ENCODE measurements at places on chromosomes 6 and 20. TPM values are rescaled to one million over a fixed set of nuclear protein-coding genes. Genes with fewer than 3 reads are reported as not detected.

DNA sequence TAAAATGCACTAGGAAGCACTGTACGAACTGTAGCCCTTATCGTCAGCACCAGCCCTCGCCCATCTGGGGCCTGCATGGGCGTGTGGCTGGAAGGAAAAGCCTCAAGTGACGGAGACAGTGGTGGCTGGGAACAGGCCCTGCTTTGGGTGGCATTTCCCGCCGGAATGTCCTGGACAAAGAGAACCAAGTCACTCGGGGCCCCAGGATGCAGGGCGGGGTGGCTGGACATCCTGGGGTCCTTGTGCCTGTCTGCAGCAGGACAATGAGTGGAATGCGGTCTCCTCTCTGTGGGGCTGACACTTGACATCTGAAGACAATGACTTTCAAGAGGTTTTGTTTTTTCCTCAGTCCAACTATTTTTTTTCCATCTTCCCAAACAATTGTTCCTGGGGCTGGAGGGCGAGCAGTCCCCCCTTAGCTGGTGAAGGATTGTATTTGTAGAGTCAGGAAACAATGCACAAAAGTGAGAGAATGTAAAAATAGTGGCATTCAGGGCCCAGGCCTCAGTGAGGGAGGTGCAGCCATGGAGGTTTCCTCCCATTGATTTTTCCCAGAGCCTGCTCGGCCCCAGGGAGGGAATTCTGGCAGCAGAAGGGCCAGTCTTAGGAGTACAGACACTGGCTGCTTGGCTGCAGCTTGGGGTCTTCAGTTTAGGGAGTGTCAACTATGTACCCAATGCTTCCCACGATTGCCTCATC lies 64.4 kb downstream of the PREX1 start:
- DNase-seq = no peak

GRCh38 chr6:149729824-149730223 lies 11.9 kb upstream of the LATS1 start:
- DNase-seq = no peak

Gene TAAR5
- not detected for total RNA-seq

Gene RALY
- total RNA-seq = 120 TPM

- DNase-seq = no peak
Measured at GRCh38 chr6:134421501-134421900, 103.6 kb upstream of the SGK1 start.

GRCh38 chr6:131225959-131226358 lies 90.7 kb downstream of the AKAP7 start:
- no peak for DNase-seq

DNA sequence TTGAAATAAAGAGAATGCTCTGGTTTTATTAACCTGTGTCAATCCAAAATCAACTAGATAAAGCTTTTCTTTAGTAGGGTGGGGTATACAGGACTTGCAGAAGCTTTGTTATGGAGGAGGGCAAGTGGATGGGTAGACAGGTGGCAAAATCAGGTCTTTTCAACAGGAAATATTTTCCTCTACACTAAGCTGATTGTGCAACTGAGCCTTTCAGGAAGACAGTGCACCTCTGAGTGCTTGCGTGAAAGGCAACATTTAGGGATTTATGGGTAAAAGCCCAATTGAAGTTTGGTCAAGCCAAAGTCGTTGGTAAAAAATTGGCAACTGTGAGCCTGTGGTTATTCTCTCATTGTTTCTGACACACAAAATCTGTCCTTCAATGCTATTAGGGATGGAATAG lies 23.8 kb upstream of the TUBB2A start:
- no peak for DNase-seq

Gene NOTCH4
- total RNA-seq = not detected

Gene SEMG1
- not detected for total RNA-seq

Gene KIF13A
- 33.5 TPM for total RNA-seq

Gene RFX6
- total RNA-seq = not detected

Gene MYL9
- total RNA-seq = 4.3 TPM

- DNase-seq = no peak
Measured at GRCh38 chr20:46118481-46119020, 437 bp downstream of the CD40 start.

Gene EYS
- 1.6 TPM for total RNA-seq

- DNase-seq = no peak
Measured at GRCh38 chr6:139941826-139942225, 567.4 kb upstream of the CITED2 start.

Gene PNPLA1
- not detected for total RNA-seq

Data from MCF 10A (cell line).